ENCODE measurements at places on chromosomes 2 and 18. TPM values are rescaled to one million over a fixed set of nuclear protein-coding genes. Genes with fewer than 3 reads are reported as not detected.
A peak's percentile ranks its signal among the peaks of the same experiment; 100 is the strongest.

- no peaks in the 10 kb centered on the region for H3K27me3 ChIP-seq
- H3K4me1 ChIP-seq, result no peaks in the 10 kb centered on the region
- H3K4me3 ChIP-seq, result no peak overlapping the region
- H3K36me3 ChIP-seq, result no peaks in the 10 kb centered on the region
- DNase-seq, result no peak
- H3K27ac ChIP-seq, result no peak overlapping the region
These were observed 13.1 kb upstream of the PPP1R1C start for GRCh38 chr2:181972431-181973170.

GRCh38 chr2:51990684-51991083 is 958.8 kb upstream of the NRXN1 start:
- H3K36me3 ChIP-seq, result no peaks in the 10 kb centered on the region
- H3K4me1 ChIP-seq, result no peaks in the 10 kb centered on the region
- H3K27me3 ChIP-seq, result no peaks in the 10 kb centered on the region
- DNase-seq, result no peak

- no peaks in the 10 kb centered on the region for H3K27me3 ChIP-seq
- H3K36me3 ChIP-seq, result no peaks in the 10 kb centered on the region
- no peak overlapping the region for H3K4me3 ChIP-seq
- H3K27ac ChIP-seq, result no peak overlapping the region
- DNase-seq, result no peak
These were observed 32.9 kb upstream of the ITPRID2 start for GRCh38 chr2:181858600-181858999.

GRCh38 chr2:223786943-223787342 is 50.4 kb downstream of the AP1S3 start:
- no peak overlapping the region for H3K4me3 ChIP-seq
- DNase-seq, result no peak
- no peak overlapping the region for H3K27ac ChIP-seq

DNA sequence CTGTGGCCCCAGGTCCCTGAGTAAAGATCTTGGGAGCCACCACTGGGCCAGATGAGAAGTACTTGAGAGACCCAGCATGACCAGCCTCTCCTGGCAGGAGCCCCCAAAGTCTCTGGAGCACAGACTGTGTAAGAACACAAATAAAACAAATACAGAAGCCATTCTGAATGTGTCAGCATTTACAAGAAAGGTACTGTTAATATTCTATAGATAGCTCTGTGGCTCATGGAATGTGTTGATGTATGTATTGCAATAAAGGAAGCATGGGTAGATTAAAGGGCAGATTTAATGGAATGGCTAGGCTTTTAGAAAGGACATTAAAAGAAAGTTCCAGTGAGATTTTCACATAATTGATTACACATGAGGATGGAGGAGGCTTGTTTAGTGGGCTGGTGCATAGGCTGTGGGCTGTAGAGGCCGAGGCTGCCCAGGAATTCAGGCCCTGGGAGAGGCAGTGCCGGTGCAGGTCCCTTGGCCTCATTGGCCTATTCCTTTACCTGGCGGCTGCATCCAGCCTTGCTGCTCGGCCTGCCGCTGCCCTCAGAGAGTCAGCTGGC is 127.7 kb upstream of the DLX2 start:
- no peak overlapping the region for H3K4me3 ChIP-seq
- no peaks in the 10 kb centered on the region for H3K27me3 ChIP-seq
- H3K27ac ChIP-seq, result peak overlapping the region; percentile 81
- peaks cover 17% of the 10 kb centered on the region for H3K4me1 ChIP-seq

- peaks cover 12% of the 10 kb centered on the region for H3K4me1 ChIP-seq
- no peaks in the 10 kb centered on the region for H3K36me3 ChIP-seq
- no peak overlapping the region for H3K27ac ChIP-seq
These were observed 4.7 kb downstream of the CDK5R2 start for GRCh38 chr2:218964041-218964771.

DNA sequence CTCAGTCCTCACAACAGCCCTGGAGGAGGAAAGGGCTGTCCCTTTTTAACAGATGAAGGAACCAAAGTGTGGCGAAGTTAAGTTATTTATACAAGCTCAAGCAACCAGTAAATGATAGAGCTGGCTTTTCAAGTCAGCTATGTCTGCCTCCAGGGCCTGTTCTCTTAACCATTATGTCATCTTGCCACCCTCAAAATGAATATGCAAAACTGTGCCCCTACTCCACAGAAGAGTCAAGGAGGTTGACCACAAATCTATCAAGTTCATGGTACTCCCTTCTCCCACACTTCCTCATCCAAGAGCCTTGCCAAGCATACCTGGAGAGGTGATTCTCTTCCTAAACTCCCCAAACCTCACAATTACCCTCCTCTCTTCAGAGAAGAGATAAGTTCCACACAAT is 37.3 kb upstream of the CREB1 start:
- H3K27ac ChIP-seq, result no peak overlapping the region
- no peak overlapping the region for H3K4me3 ChIP-seq
- H3K4me1 ChIP-seq, result no peaks in the 10 kb centered on the region
- no peaks in the 10 kb centered on the region for H3K27me3 ChIP-seq
- DNase-seq, result no peak

DNA sequence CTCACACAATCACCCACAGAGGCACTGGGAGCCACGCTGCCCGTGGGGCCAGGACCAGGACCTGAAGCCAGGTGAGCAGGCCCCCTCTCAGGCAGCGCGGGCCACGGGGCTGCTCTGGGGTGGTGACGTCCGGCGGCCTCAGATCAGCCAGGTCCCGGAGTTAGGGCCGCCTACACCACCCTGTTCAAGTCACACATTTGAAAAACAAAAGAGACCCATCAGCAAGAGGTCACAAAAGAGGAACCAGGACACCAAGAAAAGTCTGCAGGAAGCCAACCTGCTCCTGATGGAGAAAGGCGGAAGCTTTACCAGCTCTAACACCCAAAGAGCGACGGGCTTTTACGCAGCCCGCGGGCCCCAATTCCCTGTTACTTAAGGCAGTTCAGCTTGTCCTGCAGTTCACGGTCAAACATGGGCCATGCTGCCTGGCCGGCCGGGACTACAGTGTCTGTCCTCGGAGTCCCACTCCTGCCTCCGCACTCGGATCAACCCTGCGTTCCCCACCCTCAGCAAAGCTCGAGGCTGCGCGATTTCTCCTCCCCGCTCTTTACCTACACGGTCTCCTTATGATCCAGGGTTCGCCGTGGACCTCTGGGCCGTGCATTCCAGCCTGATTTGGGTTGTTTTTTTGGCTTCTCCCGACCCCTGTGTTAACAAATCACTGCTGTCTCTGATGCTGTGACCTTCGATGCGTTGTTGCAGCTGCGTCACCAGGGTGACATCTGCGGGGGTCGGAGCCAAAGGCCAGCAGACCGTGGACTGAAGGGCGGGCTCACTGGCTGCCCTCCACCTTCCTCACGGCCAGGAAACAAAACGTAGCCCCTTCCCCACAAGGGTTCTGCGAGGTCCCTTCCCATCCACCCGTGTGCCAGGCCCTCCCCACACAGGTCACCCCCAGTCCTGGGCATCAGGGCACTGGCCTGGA is 31.0 kb downstream of the SNORC start:
- no peaks in the 10 kb centered on the region for H3K4me1 ChIP-seq
- H3K4me3 ChIP-seq, result no peak overlapping the region
- no peaks in the 10 kb centered on the region for H3K27me3 ChIP-seq
- H3K36me3 ChIP-seq, result no peaks in the 10 kb centered on the region
- no peak overlapping the region for H3K27ac ChIP-seq

- DNase-seq, result no peak
- H3K4me3 ChIP-seq, result no peak overlapping the region
- H3K4me1 ChIP-seq, result no peaks in the 10 kb centered on the region
- H3K36me3 ChIP-seq, result no peaks in the 10 kb centered on the region
- no peaks in the 10 kb centered on the region for H3K27me3 ChIP-seq
- no peak overlapping the region for H3K27ac ChIP-seq
These were observed 27.6 kb upstream of the RMDN2 start for GRCh38 chr2:37897511-37897910.

DNA sequence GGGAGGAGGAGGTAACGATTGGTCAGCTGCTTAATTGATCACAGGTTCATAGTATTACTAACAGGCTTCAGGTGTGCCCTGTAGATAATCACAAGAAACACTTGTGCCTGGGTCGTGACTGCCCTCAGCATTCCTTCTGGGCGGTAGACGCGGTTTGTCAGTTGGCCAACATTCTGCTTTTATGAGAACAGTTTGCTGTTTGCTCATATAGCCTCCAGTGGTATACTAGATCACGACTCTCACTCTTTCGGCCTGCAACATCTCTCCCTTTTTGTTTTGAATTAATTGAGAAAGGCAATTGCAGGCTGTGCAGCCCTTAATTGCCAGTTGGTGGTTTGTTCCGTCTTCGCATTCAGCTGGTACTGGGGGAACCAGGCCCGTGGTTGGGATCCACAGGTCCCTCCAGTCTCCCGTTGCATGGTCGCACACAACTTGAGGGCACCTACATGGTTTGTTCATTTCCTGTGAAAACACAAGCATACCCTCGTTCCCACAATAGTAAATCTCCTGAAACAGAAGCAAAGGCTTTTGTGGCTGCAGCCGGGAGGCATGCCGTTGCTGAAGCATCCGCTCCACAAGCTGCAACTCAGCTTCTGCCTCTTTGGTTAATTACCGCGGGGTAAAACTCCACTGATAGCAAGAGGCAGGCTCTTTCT is 30.3 kb upstream of the GPR17 start:
- no peak overlapping the region for H3K4me3 ChIP-seq
- DNase-seq, result no peak
- no peaks in the 10 kb centered on the region for H3K36me3 ChIP-seq
- no peak overlapping the region for H3K27ac ChIP-seq

GRCh38 chr2:23145460-23145859 is 239.5 kb upstream of the KLHL29 start:
- H3K4me1 ChIP-seq, result no peaks in the 10 kb centered on the region
- H3K36me3 ChIP-seq, result no peaks in the 10 kb centered on the region
- DNase-seq, result no peak
- H3K27ac ChIP-seq, result no peak overlapping the region

GRCh38 chr2:84515788-84516187 is 510 bp upstream of the DNAH6 start:
- H3K4me3 ChIP-seq, result peak overlapping the region; percentile 52
- H3K27ac ChIP-seq, result peak overlapping the region; percentile 73
- no peaks in the 10 kb centered on the region for H3K4me1 ChIP-seq
- no peaks in the 10 kb centered on the region for H3K36me3 ChIP-seq

GRCh38 chr2:95234286-95234785 is 27.0 kb downstream of the ZNF892 start:
- DNase-seq, result no peak
- no peaks in the 10 kb centered on the region for H3K4me1 ChIP-seq
- H3K4me3 ChIP-seq, result no peak overlapping the region

DNA sequence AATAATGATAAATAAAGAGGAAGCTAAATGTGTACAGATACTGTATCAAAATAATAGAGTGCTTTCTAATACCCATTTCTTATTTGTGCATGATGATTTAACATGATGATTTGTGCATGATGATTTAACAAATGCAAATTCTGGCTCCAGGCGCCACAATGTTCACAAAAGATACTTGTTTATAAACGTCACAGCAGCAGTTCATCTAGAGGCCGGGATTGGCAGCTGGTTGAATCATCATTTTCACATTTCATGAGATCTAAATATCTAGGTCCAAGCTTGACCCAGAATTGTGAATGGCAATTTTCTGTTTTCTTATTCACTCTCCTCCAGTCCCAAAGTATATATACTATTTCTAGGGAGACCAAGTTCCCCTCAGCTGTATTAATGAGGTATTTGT is 322.0 kb downstream of the SUCLG1 start:
- no peak for DNase-seq
- H3K27me3 ChIP-seq, result no peaks in the 10 kb centered on the region
- H3K36me3 ChIP-seq, result no peaks in the 10 kb centered on the region
- H3K4me1 ChIP-seq, result no peaks in the 10 kb centered on the region

- no peaks in the 10 kb centered on the region for H3K36me3 ChIP-seq
- H3K27ac ChIP-seq, result no peak overlapping the region
- DNase-seq, result no peak
- H3K4me3 ChIP-seq, result no peak overlapping the region
These were observed 306.2 kb downstream of the ALK start for GRCh38 chr2:29615183-29615582.

DNA sequence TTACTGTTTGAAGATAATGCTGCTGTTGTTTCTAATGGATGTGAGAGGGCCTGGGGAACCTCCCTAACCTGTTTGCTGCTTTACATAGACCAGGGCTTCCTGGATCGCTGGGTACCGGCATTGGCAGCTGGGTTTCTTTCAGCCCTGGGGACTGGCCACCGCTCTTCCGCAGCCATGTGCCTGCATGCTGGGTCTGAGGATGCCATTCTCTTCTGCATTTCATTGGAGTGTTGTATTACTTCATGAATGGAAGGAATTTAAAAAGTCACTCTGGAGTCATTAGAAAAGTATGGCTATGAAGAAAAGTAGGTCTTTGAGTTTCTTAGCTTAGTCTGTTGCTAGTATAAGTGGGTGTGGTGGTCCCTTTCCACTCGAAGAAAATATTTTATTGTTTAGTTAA is 107.3 kb upstream of the MGAT5 start:
- H3K27me3 ChIP-seq, result no peaks in the 10 kb centered on the region
- H3K27ac ChIP-seq, result peak overlapping the region; percentile 45
- no peak for DNase-seq
- H3K4me3 ChIP-seq, result no peak overlapping the region

DNA sequence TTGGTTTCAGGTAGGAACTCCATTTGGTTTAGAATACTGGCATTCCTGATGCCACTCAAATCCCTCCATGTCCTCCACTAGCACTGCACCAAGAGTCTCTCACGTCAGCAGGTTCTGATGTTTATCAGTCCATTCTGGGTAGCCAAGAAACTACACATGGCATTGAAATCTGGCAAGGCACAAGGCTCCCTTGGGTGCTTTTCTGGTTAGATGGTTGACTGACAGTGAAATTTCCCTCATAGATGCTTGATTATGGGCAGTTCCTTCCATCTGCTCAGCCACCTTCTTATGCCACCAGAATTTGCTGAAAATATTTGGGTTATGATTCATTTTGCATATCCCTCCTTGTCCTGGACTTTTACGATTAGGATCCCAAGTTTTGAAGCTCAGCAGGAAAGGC is 32.6 kb downstream of the EDAR start:
- no peak overlapping the region for H3K4me3 ChIP-seq
- H3K36me3 ChIP-seq, result no peaks in the 10 kb centered on the region
- no peaks in the 10 kb centered on the region for H3K4me1 ChIP-seq
- no peak overlapping the region for H3K27ac ChIP-seq

- H3K4me1 ChIP-seq, result no peaks in the 10 kb centered on the region
- H3K4me3 ChIP-seq, result no peak overlapping the region
- no peak for DNase-seq
- H3K27ac ChIP-seq, result no peak overlapping the region
These were observed 24.8 kb upstream of the RPE start for GRCh38 chr2:209977386-209978239.

DNA sequence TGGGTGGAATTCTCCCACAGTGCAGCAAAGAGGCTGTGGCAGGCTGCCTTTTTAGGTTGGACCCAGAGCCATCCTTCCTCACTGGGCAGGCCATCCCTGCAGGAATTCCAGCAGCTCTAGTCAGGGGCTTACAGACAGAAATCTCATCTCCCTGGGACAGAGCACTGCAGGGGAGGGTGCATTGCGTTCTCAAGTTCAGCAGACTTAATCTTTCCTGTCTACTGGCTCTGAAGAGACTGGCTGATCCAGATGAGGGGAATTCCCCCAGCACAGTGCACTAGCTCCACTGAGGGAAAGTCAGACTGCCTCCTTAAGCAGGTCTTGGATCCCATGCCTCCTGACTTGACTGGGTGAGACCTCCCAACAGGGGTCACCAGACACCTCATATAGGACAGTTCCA is 899.7 kb upstream of the VRK2 start:
- H3K4me3 ChIP-seq, result no peak overlapping the region
- H3K27ac ChIP-seq, result no peak overlapping the region
- H3K27me3 ChIP-seq, result no peaks in the 10 kb centered on the region
- no peaks in the 10 kb centered on the region for H3K4me1 ChIP-seq
- no peaks in the 10 kb centered on the region for H3K36me3 ChIP-seq
- no peak for DNase-seq

The PJVK gene
- total RNA-seq, result 5.2 TPM

The SALL3 gene
- total RNA-seq, result not detected

The XDH gene
- total RNA-seq, result 6.9 TPM

The XIRP2 gene
- not detected for total RNA-seq

The LOXHD1 gene
- total RNA-seq, result 0.59 TPM

The LINC00305 gene
- not detected for total RNA-seq
